ENCODE measurements at places on chromosomes 3 and 15.
A peak's percentile ranks its signal among the peaks of the same experiment; 100 is the strongest.

- no peak for DNase-seq
Measured at GRCh38 chr15:39556461-39556860, 24.4 kb upstream of the THBS1 start.

DNA sequence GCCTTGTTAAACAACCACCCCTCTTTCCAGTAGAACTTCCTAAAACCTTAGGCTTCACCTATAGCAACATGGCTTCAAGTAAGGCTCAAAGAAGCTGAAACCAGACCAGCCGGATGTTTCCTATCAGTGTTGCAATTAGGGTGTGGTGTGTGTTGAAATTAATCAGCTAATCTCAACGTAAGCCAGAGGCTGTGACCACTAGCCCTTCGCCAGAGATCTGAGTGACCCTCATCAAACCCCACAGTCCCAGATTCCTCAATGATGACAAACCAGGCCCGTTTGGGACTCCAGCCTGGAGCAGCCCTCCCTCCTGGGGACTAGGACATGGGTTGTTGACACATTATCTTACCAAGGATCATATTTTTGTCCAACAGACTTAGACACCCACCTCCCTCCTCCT lies 27.3 kb downstream of the CYP11A1 start:
- DNase-seq, result no peak

- no peak for DNase-seq
Measured at GRCh38 chr3:167772992-167773391, 37.5 kb downstream of the SERPINI1 start.

DNA sequence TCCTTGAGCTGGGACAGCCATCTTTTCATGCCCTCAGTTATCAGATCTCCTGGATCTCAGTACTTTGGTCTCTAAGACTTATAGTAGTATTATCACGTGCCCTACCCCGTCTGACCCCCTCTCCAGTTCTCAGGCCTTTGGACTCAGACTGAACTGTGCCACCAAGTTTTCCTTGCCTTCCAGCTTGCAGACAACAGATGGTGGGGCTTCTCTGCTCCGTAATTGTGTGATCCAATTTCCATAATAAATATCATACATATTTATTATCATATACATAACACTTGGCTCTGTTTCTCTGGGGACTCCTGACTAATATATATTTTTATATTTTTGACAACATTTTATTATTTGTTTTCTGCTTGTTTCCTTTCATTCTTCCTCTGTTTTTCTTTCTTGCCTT lies 458.8 kb upstream of the SEMA6D start:
- DNase-seq, result no peak

GRCh38 chr15:62141643-62142588 lies 23.2 kb downstream of the C2CD4B start:
- no peak for DNase-seq

DNA sequence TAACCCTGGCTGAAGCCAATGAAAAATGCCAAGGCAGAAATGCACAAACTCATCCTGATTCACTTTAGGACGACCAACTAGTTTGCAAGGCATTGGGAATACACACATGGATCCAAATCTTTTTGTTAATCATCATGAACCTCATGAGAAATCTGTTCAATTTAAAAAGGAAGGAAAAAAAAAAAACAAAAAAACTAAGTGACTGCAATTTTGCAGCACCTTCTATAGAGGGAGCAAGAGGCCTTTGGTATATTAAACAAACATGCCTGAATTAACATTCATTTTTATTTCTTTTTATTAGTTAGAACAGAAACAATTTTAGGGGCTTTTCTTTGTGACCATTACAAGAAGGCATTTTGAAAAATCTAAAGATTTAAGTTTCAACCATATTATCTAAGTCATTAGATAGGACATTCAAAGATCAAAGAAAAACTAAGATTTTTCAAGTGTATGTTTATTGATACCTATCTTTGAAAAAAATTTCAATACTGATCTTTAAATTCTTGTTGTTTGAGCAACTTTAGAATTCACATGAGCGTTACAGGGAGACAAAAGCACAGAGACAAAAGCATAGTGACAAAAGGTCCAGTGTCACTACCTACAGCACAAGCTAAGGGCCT lies 182.4 kb downstream of the CBLB start:
- DNase-seq, result peak; percentile 38

DNA sequence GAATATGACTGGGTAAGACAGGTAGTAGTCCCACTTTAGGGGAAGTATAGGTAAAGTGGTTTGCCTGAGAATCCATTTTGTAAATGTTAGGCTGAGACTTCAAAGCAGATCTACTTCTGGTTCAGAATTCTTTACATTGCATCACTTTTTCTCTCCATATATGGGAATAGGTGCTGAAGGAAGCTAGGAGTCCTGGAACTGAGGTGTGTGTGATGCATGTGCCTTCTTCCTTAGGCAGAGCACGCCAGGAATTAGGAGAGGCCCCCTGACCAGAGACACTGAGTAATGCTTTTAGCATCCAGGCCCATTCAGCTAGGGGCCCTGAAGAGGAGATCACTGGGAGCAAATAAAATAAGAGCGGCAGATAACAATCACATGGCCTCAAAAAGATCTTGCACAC lies 69.2 kb upstream of the DCP1A start:
- DNase-seq, result no peak

DNA sequence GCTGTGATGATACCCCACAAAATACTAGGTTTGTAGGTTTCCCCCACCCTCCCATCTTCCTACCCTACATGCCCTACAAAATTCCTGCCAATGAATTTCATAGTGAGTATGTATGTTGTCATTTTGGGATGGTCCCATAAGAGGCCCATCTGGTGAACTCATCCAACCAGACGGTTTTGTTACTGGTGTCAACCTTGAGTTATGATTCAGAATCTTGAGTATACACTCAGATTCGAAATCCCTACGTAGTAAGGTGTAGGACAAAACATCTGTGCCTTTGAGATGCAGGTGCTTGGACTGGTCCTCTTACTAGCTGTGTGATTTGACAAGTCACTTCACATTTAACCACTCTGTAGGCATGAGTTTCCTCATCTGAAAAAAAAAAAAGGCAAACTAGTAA lies 3.6 kb downstream of the SIAH2 start:
- DNase-seq, result no peak

DNA sequence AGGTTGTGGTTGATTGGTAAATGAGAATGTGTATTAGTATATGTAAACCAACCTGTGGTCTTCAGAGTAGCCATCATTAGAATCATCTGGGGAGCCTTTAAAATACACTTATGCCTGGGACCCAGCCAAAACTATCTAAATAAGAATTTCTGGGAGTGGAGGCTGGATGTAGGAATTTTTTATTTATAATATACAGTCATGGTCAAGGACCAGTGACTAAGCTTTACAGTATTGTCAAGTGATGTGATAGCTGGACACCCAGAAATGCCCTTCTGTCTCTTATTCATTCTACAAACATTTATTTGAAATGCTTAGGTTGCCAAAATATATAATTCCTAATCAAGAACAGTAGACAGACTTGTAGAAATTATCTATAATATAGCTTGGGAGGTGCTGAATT lies 132.2 kb downstream of the MBNL1 start:
- DNase-seq, result no peak

DNA sequence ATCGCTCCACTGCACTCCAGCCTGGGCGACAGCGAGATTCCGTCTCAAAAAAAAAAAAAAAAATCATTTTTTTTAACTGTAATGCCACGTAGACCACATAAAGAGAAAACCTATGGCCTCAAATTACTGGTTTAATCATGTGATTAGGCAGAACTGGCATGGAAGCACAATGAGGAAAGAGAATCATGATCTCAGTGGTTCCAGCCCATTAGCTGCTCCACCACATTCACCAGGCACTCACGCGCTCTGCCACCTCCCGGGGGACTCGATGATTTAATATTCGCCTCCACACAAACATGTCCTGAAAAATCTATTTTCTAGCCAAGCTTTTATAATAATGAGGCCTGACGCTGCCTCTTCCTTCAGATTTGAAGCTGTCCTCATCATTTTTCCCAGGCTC lies 204.7 kb downstream of the TBL1XR1 start:
- no peak for DNase-seq

DNA sequence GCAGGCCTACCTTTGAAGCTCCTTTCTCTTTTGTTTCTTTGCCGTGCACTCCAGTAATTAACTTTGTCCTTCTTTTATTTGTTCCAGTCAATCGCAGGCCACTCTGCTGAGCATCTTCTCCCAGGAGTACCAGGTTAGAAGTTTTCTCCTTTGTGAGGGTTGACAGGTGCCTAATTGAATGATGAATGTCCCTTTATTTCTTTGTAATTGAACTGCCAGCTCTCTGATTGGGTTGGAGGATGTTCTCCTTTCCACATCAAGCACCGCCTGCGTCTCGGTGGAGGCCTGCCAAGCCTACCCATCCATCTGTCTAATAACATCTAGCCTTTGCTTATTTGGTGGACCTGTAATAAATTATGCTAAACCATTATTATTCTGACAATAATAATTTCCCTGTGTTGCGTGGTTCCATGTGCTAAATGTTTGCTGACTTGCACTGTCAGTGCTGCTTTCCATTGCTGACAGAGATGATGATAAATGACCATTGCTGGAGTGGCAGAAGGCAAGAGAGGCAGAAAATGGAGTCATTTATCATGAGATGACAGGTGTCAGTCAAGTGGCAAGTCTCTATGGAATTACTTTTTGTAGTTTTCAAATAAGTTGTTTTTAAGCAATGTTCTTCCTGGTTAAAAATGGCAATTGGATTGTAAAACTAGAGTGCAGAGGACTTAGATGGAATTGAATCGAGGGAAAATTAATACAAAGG lies 64.9 kb downstream of the CDIN1 start:
- DNase-seq, result no peak

- no peak for DNase-seq
Measured at GRCh38 chr15:75926931-75927330, 23.3 kb downstream of the FBXO22 start.

DNA sequence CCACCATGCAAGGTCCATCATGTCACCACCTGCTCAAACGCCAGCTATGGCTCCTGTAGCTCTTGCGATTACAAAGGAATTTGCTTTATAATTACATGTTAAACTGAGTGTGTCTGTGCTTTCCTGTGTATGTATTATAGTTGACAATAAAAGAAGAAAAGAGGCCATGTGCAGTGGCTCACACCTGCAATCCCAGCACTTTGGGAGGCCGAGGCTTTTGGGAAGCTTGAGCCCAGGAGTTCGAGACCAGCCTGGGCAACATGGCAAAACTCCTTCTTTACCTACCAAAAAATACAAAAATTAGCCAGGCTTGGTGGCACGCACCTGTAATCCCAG lies 27.0 kb downstream of the ATRIP start:
- DNase-seq, result no peak

GRCh38 chr3:115783938-115784738 lies 160.8 kb downstream of the GAP43 start:
- peak; percentile 92 for DNase-seq

DNA sequence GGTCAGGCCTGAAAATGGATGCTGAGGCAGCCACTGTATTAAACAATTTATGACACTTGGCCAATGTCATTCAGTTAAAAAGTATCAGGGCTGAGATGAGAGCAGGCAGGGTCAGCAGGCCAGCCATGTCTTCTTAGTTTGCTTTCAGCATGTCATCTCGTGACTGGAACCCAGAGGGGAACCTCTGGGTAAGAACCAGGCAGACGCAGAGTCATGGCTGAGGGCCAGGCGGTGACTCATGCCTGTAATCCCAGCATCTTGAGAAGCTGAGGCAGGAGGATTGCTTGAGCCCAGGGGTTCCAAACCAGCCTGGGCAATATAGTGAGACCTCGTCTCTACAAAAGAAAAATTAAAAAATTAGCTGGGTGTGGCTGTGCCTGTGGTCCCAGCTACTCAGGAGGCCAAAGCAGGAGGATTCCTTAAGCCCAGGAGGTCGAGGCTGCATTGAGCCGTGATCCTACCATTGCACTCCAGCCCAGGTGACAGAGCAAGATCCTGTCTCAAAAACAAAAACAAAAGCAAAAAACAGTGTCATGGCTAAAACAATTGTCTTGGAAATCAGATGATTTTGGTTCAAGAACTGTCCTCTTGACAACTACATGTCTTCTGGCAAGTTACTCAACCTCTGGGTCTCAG lies 11.7 kb downstream of the BCL2L10 start:
- DNase-seq, result peak; percentile 93

- DNase-seq, result no peak
Measured at GRCh38 chr15:60395276-60396011, 2.3 kb downstream of the ANXA2 start.

- peak; percentile 90 for DNase-seq
Measured at GRCh38 chr3:152328841-152329240, 60.1 kb downstream of the MBNL1 start.

DNA sequence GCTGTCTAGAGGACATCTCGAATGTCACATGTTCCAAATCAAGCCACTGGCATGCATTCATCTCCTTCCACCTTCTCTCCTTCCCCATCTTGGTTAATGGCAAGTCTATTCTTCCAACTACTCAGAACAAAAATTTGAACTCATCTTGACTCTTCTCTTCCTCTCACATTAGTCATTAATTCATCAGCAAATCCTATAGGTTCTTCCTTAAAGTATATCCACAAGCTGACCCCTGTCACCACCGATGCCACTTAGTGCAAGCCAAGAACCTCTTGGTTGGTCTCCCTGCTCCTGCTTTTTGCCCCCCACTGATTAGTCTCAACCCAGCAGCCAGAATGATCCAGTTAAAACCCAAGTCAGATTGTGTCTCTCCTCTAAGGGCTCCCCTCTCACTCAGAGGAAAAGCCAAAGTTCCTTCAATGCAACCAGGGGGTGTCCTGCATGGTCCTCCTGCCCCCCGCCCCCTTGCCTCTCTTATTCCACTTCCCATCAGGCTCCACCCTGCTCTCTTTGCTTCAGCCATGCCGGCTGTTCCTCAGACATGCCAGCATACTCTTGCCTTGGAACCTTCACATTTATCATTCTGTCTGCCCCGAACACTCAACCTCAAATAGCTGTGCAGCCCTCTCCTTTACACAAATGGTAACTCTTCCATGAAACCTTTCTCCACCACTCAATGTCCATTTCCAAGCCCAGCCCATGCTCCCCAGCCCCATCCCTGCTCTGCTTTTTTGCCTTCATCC lies 1.0 kb upstream of the GALNT15 start:
- DNase-seq, result no peak

GRCh38 chr3:95826419-95826818 lies 988.0 kb upstream of the EPHA6 start:
- DNase-seq, result no peak

All from dermis microvascular lymphatic vessel endothelial cell (primary cell).